Aorta (tissue), 5 donors: ENCODE measurements at places on chromosomes 12 and 14. TPM values are rescaled to one million over a fixed set of nuclear protein-coding genes. Genes with fewer than 3 reads are reported as not detected.

REM2 gene
- 0.36 TPM for total RNA-seq

SLC5A8 gene
- not detected for total RNA-seq

DNA sequence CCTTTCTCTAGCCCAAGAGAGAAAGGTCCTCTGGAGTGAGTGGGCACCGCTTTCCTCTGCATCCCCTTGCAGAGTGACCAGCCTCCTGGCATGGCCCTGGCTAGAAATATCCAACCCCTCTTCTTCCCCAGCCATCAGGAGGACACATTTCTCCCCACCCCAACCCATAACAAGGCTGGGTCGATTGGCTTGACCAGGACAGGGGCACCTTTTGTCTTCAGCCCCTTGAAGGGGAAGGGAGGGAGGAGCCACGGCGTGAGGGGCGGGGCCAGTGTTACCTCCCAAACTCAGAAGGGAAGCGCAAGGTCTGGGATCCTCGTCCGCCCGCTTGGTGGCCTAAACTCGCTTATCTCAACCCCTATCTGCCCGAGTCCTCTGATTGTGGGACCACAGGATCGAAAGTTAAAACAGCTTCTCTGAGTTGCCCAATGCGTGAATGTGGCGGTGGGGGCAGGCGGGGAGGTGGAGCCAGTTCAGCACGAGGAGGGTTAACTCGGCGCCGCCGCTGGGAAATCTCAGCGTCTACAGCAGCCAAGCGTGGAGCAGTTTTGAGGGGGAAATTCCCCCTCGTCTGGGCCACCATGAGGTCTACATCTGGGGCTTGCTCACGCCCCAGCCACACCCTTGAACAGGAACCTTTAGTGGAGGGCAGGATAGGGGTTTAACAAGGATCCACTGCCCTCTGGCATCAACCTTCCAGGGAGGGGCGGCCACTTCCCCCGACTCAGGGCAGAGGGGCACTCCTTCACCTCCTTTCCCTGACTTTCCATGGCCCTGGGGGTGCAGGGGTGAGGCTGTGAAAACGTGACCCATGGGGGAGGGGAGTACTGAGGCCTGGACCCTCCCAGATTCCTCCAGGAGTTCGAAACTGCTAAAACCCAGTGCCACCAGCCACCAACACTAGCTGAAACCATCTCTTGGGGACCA lies 795 bp downstream of the STAT6 start:
- H3K27ac ChIP-seq = peak overlapping the region; percentile 98
- H3K4me1 ChIP-seq = no peaks in the 10 kb centered on the region
- peaks cover 4% of the 10 kb centered on the region for H3K36me3 ChIP-seq
- no peaks in the 10 kb centered on the region for H3K27me3 ChIP-seq

- H3K4me3 ChIP-seq = no peak overlapping the region
- H3K27me3 ChIP-seq = no peaks in the 10 kb centered on the region
- no peak for DNase-seq
- no peaks in the 10 kb centered on the region for H3K4me1 ChIP-seq
- no peak overlapping the region for H3K27ac ChIP-seq
Measured at GRCh38 chr14:90179357-90179756, 77.0 kb upstream of the PSMC1 start.

LMO3 gene
- 28.2 TPM for total RNA-seq

DNA sequence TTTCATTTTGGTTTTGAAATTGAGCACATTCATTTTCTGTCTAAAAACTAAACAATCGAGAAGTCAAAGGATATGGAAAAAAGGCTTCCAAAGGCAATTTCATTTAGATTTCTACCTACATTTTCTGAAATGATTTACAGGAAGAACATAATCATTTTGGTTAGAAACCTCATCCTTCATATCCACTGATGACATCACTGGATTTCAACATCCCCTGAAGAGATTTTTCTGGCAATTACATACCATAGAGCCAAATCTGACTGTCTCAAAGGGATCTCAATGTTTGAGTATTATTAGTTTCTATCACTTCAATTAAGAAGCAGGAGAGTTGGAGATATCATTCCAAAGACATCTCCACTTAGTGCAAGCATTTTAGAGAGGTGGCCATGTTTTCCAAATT lies 137.8 kb downstream of the TTC7B start:
- no peak overlapping the region for H3K27ac ChIP-seq
- no peak for DNase-seq
- H3K4me3 ChIP-seq = no peak overlapping the region

DNA sequence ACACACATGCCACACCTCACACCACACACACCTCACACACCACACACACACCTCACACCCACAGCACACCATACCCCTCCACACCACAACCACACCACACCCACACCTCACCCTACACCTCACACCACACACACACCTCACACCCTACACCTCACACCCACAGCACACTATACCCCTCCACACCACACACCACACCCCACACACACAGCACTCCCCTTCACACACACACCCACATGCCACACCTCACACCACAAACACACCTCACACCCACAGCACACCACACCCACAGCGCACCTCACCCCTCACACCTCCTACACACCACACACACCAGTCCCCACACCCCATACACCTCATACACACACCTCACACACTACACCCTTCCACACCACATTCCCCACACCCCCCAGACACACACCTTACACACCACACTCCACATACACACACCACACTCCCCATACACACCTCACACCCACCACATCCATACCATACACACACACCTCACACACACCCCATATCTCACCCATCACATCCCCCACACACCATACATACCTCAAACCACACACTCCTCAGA lies 80.0 kb downstream of the ACTN1 start:
- no peaks in the 10 kb centered on the region for H3K4me1 ChIP-seq
- no peaks in the 10 kb centered on the region for H3K27me3 ChIP-seq
- no peak overlapping the region for H3K4me3 ChIP-seq
- DNase-seq = peak; percentile 43
- peak overlapping the region; percentile 25 for H3K27ac ChIP-seq
- peaks cover 12% of the 10 kb centered on the region for H3K36me3 ChIP-seq

DNA sequence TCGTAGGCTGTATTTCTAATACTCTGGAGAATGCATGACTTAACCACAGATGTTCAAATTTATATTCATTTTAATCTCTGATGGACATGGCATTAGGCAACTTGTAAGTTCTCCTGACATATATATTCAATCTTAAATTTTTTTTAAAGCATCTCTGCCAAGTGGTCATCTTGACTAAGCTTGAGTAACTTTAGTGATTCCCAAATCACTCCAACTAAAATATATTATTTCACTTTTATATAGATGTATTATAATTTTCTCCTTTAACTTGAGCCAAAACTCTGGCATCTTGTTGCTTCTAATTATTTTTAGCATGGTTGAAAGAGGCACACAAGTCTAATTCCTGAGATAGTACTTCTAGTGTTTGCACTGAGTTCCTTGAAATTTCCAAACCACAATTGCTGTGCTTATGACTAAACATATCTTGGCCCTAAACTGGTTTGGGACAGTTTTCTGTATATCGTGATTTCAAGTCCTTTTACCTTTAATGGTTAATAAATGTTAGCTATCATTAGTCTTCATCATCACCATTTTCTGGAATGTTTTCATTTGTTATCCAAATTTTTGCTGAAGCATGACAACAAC lies 8.4 kb downstream of the LRFN5 start:
- DNase-seq = no peak
- no peak overlapping the region for H3K27ac ChIP-seq
- H3K36me3 ChIP-seq = no peaks in the 10 kb centered on the region
- no peaks in the 10 kb centered on the region for H3K4me1 ChIP-seq

GRCh38 chr12:80714055-80714454 lies 2.7 kb upstream of the MYF5 start:
- H3K27me3 ChIP-seq = no peaks in the 10 kb centered on the region
- H3K36me3 ChIP-seq = no peaks in the 10 kb centered on the region
- no peak for DNase-seq
- peak overlapping the region; percentile 21 for H3K4me3 ChIP-seq

CACNB3 gene
- 20.5 TPM for total RNA-seq

TSPAN8 gene
- total RNA-seq = 7.5 TPM

- no peaks in the 10 kb centered on the region for H3K36me3 ChIP-seq
- H3K4me3 ChIP-seq = no peak overlapping the region
- H3K4me1 ChIP-seq = no peaks in the 10 kb centered on the region
- no peak for DNase-seq
- no peaks in the 10 kb centered on the region for H3K27me3 ChIP-seq
Measured at GRCh38 chr12:10184261-10184843, 5.5 kb downstream of the TMEM52B start.

DNA sequence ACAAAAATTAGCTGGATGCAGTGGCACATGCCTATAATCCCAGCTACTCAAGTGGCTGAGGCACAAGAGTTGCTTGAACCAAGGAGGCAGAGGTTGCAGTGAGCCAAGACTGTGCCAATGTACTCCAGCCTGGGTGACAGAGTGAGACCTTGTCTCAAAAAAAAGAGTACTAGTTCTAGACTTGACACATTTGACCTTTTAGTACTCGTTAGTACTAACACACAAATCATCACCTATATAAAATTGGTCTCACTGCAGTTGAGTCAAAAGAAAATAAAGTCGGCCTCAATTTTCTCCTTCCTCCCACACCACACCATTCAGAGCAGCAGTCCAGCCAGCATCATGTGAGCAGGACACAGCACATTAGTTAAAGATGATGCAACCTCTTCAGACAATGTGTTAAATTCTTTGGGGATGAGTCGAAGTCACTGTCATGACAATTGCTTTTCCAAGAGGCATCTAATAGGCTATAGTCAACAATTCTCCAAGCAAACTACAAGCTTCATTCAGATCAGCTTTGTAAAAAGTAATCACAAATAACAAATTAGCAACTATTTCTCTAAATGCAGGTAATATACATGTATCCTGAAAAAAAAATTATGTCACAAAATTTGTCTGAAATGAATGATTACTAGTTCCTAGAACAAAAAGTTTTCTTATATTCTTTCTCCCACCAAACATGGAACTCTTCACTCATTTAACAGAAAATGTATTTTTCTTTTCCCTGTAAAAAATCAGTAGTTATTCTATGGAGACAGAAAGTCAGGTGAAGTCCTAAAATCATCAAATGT lies 55.6 kb downstream of the CLIP1 start:
- DNase-seq = no peak
- peaks cover 2% of the 10 kb centered on the region for H3K36me3 ChIP-seq

GRCh38 chr14:81348061-81348460 lies 52.1 kb downstream of the STON2 start:
- H3K27me3 ChIP-seq = no peaks in the 10 kb centered on the region
- DNase-seq = no peak
- H3K4me3 ChIP-seq = no peak overlapping the region
- no peaks in the 10 kb centered on the region for H3K4me1 ChIP-seq

GRCh38 chr12:101485021-101485420 lies 9.9 kb downstream of the SPIC start:
- DNase-seq = no peak
- H3K36me3 ChIP-seq = no peaks in the 10 kb centered on the region
- H3K4me1 ChIP-seq = no peaks in the 10 kb centered on the region
- no peaks in the 10 kb centered on the region for H3K27me3 ChIP-seq
- no peak overlapping the region for H3K27ac ChIP-seq

LALBA gene
- total RNA-seq = not detected

- no peak for DNase-seq
- peaks cover 8% of the 10 kb centered on the region for H3K36me3 ChIP-seq
- no peak overlapping the region for H3K27ac ChIP-seq
- no peaks in the 10 kb centered on the region for H3K27me3 ChIP-seq
- no peak overlapping the region for H3K4me3 ChIP-seq
- H3K4me1 ChIP-seq = no peaks in the 10 kb centered on the region
Measured at GRCh38 chr12:7151532-7151931, 21.4 kb downstream of the CLSTN3 start.

DNA sequence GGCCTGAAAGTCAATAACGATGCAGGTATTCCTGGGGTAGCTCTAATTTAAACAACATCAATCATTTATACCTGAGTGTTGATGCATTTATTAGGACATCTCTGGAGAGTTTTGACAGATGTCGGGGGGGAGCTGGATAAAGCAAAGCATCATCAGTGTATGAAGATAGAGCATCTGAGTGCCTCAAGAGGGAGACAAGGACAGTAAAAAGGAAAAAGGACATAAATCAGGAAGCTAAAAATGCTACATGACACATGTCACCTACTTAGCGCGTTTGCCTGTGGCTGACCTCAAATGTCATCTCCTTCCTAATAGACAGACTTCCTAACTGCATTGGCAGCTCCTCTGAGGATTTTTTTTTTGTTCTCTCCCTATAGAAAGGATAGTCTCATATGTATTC lies 259.5 kb upstream of the PKP2 start:
- H3K4me3 ChIP-seq = no peak overlapping the region
- H3K36me3 ChIP-seq = no peaks in the 10 kb centered on the region
- no peaks in the 10 kb centered on the region for H3K4me1 ChIP-seq
- no peak for DNase-seq

TCP11L2 gene
- total RNA-seq = 24.8 TPM

DNA sequence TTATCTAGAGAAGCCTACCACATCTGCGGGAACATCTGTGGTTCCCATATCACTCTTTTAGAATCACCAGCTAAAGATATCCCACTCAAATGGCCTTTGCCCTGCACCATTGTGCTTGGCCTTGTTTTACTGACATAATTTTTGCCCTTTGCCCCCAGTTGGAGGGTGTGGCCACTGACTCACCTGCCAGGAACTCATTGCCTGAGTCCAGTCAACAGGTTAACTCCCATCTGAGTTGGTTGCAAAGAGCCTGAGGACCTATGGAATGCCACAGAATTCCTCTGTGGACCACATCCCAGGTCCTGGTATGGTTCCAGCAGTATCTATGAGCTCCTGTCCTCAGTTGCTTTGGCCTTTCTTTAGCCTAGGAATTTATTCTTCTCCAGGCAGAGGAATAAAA lies 55.7 kb upstream of the PTGR2 start:
- H3K27me3 ChIP-seq = no peaks in the 10 kb centered on the region
- no peak overlapping the region for H3K4me3 ChIP-seq
- no peak for DNase-seq

ARPC3 gene
- 154 TPM for total RNA-seq

- H3K4me1 ChIP-seq = no peaks in the 10 kb centered on the region
- H3K27ac ChIP-seq = no peak overlapping the region
- H3K27me3 ChIP-seq = no peaks in the 10 kb centered on the region
Measured at GRCh38 chr14:60933920-60934655, 46.8 kb downstream of the TRMT5 start.

BMAL2 gene
- total RNA-seq = 22.6 TPM

- H3K36me3 ChIP-seq = no peaks in the 10 kb centered on the region
- H3K27me3 ChIP-seq = no peaks in the 10 kb centered on the region
- no peak for DNase-seq
- no peaks in the 10 kb centered on the region for H3K4me1 ChIP-seq
Measured at GRCh38 chr14:34072401-34072800, 121.5 kb upstream of the EGLN3 start.

DNA sequence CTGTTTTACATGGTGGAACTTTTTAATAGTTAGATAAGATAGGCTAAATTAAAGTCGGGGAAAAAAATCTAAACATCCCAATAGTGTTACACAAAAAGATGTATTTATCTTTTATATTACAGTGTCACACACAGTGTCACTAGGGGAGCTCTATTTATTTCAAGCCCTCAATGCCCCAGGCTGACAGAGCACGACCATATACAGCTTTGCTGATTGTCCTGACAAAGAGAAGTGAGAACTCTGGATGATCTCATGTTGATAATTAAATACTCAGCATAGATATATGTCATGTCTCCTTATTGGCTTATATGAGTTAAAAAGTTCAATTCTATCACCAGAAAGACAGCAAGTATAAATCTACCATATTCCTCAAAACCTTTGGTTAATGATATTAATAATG lies 594.3 kb downstream of the LRFN5 start:
- no peaks in the 10 kb centered on the region for H3K4me1 ChIP-seq
- no peaks in the 10 kb centered on the region for H3K36me3 ChIP-seq
- no peak for DNase-seq
- no peak overlapping the region for H3K4me3 ChIP-seq

CINP gene
- 30.8 TPM for total RNA-seq
